ENCODE measurements at places on chromosomes 5 and 9.

GRCh38 chr9:14488421-14489190 lies 174.7 kb upstream of the NFIB start:
- no peak for DNase-seq

DNA sequence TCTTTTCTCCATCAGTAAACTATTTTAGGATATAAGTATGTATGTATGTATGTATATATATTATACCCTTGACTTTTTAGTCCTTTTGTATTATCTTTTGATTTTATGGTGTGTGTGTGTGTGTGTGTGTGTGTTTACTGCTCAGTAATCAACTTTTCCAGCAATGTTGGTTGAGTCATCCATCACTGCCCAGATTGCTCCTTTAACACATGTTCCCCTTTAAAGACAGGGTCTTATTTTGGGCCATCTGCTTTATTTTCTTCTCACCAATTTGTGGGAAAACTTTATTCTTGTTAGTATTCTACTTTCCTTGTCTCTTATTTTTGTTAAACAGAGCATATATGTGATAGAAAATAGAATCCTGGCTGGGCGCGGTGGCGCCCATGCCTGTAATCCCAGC lies 28.1 kb downstream of the ANKRD33B start:
- DNase-seq = no peak

DNA sequence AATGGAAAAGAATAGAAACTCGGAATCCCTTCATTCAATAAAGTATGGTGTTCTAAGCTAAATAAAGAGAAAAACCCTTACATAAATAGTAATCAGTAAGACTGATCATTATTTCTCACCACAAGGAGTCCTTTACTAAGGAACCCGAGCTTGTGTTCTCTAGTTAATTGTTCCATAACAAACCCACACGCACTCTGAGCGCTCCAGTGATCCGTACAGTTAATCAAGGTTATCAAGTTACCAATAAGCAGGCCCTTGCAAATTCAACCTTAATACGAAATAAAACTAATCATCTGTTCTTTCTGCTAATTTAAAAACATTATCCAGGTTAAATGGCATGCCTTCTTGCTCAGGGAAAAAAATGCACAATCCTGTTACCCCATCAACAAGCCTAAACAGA lies 224.4 kb downstream of the FRMD3 start:
- DNase-seq = no peak

DNA sequence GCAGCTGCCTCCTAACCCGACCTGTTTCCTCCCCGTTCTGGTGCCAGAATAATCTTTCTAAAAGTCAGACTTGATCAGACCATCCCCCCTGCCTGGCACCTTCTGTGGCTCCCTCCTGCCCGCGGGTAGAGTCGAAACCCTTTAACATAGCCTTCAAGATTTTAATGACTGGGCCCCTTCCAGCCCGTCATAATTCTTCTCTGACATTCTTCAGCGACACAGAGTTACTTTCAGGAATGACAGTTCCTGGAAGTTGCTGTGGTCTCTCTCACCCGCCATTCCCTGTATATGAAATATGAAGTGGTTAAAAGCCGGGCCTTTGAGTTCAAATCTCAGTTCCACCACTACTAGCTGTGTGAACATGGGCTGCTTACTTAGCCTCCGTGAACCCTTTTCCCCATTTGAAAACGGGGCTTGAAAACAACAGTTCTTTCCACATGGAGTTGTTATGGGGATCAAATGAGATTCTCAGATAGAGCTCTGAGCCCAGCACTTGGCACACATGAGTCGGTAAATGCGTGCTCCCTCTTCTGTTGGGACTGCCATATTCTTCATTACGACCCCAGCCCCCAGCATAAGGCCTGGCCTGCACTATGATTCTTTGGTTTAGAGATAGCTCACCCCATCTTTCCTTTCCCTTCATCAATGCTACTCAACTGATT lies 737 bp downstream of the NANS start:
- DNase-seq = no peak

DNA sequence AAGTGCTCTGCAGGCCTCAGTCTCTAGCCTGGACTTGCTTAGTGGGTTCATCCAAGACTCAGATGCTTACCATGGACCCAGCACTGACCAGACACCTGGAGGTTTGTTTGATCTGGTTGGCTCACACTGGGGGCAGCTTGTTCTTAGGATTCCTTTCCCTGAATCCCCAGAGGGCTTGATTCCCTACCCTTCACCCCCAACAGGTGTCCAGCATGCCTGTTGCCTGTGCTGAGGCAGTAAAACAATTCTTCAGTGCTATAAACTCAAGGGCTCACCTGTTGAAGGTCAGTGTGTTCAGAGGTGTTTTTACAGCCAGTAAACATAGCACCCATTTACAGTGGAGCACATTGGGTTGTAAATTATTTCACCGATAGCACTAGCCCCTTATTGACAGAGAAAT lies 123.8 kb upstream of the KLF4 start:
- no peak for DNase-seq

GRCh38 chr9:18346745-18347144 lies 127.2 kb upstream of the ADAMTSL1 start:
- DNase-seq = no peak

Data from A549 (cell line).